ENCODE measurements at places on chromosomes 16 and 17.
A peak's percentile ranks its signal among the peaks of the same experiment; 100 is the strongest.

DNA sequence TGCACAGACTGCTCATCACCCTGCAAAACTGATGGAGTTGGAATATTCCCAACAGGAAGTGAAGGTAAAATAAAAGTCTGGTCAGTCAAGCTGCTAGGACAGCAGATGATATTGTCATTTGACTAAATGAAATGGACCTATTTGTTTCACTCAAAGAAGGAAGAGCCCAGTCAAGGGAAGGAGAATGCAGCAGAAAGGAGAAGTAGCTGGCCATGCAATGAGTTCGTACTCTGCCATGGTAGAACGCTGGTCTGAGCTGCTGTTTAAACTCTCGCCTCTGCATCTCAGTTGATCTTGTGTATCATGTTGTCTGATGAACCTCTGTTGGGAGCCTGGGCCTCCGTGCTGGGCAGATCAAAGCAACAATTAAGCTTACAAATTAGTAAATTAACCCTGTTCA is 15.6 kb upstream of the YPEL2 start:
- DNase-seq, result no peak

GRCh38 chr16:68704232-68704867 is 32.7 kb upstream of the CDH1 start:
- peak; percentile 38 for DNase-seq

DNA sequence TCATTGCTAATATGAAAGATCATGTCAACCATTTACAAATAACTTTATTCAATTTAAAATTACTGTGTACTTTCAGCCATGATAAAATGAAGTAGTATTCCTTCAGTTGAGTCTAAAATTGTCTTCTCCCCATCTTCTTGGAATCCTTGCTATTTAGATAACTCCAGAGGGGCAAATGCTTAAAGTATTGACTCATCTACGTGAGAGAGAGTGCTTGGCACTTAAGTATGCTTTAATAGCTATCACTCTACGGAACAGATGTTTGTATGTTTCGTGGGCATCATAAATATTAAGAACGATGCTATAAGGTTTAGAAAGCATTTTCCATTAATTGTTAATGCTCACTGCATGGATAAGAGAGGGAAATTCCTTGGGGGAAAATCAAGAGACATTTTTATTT is 69.3 kb upstream of the MED13 start:
- no peak for DNase-seq

GRCh38 chr16:83031524-83031923 is 404.8 kb downstream of the CDH13 start:
- DNase-seq, result no peak

- no peak for DNase-seq
Observed at GRCh38 chr17:35889241-35889640, 9.1 kb upstream of the CCL5 start.

DNA sequence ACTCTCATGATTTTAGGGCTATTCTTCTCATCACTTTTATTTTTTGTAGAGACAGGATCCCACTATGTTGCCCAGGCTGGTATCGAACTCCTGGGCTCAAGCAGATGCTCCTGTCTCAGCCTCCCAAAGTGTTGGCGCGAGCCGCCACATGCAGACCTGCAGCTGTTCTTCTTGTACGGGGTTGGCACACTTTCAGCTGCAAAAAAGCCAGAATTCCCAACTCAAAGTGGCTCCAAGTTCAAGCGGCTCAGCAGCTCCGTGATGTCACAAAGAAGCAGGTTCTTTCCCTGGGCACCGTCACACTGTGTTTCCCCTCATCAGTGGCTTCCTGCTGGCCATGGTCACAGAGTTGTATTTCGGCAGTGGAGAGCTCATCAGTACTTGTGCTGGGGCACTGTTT is 6.7 kb upstream of the SBK1 start:
- DNase-seq, result no peak

GRCh38 chr16:67089101-67089500 is 20.6 kb upstream of the PHAF1 start:
- DNase-seq, result no peak

DNA sequence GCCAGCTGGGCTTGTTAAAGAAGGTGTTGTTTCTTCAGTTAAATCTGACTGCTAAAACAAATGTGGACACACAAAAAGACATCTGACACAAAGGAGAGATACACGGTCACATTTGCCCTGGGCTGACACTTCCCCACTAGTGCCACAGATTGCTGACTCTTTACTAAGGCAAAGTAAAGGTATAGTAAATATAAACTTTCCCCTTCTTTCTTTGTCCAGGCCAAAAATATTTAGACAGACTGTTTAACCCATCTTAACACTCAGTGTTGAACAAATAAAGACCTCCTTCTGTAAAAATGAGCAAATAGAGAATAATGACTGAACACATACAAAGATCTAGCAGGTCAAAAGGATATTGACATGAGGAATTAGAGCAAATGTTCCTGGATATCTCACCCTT is 58.4 kb downstream of the SCNN1G start:
- no peak for DNase-seq

GRCh38 chr17:44922136-44922535 is 6.8 kb upstream of the GFAP start:
- DNase-seq, result no peak

- DNase-seq, result no peak
Observed at GRCh38 chr17:29838961-29839360, 91.1 kb downstream of the SSH2 start.

GRCh38 chr17:13583996-13584700 is 17.6 kb downstream of the HS3ST3A1 start:
- no peak for DNase-seq

GRCh38 chr16:67514382-67514828 is 14.2 kb upstream of the RIPOR1 start:
- peak; percentile 76 for DNase-seq

DNA sequence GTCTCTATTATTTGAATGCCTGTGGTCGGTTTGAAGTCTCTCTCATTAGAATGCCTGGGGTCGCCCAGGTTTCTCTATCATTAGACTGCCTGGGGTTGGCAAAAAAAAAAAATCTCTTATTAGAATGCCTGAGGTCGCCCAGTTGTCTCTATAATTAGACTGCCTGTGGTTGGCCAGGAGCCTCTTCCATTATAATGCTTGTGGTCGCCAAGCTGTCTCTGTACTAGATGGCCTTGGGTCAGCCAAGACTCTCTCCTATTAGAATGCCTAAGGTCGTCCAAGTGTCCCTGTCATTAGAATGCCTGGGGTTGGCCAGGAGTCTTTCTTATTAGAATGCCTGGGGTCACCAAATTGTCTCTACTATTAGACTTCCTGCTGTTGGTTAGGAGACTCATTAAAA is 2228.4 kb downstream of the TP53TG3F start:
- no peak for DNase-seq

DNA sequence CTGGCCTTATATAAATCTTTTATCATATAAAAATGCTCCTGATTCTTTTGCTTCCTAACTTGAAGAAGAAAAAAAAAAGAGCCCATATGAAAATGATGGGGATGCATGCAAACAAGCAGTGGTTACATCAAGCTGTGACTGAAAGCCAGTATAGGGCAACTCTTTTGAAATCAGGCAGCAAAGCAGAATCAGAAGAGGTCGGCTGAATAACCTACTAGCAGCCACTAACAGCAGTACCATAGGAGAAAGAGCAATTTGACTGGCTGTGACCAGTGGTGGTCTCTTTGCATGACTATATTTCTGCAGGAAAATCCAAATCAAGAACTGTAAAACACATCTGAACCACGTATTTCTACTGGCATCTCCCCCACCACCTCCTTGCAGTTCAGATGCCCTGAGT is 161.9 kb upstream of the C17orf78 start:
- DNase-seq, result no peak
